Endodermal cell (in vitro differentiated cells): ENCODE measurements at places on chromosomes 11 and 22.

DNA sequence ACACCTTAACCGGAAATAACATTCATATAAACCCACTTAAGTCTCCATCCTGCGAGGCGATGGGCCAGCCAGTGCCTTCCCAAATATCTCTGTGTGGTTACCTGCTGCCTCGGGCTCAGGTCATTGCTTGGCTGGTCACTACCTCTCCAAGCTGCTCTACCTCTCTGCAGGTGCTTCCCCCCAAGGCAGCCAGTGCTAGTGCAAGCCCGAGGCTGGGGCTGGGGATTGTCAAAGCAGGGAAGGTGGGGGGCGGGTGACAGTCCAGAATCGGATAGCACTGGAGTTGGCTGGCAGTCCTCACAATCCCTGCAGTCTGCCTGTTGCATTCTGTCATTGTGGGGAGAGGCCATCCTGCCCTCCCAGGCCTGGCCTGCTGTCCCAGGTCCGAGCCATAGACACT lies 11.1 kb downstream of the MCHR1 start:
- DNase-seq = peak; percentile 80

DNA sequence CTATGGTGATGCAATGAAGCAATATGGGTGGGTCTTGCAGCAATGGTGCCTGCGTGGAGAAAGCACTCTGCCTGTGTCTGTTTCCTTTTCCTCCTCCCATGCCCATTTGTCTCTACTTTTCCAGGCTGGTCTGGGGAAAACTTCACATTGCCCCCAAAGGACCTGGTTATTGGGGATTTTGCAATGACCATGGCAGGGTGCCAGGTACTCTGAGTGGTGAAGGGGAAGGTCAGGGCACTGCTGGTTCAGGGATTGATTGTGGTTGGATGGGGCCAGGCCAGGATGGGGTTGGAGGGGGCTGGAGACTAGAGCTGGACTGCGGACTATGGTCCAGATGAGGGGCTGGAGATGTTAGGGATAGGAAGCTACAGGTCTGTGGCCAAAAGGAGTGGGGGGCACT lies 92.1 kb downstream of the INSC start:
- peak; percentile 22 for DNase-seq

DNA sequence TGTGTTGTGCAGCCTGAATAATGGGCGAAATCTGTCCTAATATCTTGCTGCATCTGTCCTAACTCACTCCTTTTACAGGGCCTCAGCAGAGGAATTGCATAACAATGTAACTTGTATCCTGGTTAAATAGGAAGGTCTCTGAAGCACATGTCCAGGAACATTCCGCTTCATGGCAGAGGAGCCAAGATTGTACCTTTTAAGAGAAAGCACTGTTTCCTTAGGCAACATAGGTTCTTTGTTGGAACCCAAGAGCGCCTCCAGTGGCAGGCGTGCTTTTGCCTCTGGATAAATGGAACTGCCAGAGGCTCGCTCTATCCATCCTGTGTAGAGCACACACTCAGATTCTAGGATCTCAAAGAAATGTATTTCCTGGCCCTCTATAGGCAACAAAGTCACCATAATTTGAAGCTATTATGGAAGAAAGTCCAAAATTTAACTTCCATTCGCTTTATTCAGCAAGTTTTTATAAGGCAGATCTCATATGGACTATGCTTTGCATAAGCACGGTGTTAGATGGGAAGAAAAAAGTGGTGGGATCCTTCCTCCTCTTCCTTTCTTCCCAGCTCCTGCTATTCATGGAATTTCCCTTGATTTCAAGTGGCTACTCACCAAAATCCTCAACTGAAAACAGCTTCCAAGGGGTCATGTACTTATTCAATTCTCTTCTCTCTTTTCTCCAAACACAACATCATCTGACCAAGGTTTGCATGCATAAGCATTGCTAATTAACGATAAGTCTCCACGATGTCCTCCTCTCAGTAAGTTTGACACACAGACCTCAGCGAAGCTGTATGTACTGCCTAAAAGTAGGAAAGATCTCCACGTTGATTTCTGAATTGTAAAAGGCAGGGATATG lies at the start of gene BLID:
Gene BLID (minus strand): TSS at position 692 of the 856 bp plus-strand sequence. CDS start 293 bp downstream, at position 399.
- peak; percentile 89 for DNase-seq

GRCh38 chr11:119573858-119574257 lies 150.9 kb upstream of the THY1 start:
- no peak for DNase-seq

DNA sequence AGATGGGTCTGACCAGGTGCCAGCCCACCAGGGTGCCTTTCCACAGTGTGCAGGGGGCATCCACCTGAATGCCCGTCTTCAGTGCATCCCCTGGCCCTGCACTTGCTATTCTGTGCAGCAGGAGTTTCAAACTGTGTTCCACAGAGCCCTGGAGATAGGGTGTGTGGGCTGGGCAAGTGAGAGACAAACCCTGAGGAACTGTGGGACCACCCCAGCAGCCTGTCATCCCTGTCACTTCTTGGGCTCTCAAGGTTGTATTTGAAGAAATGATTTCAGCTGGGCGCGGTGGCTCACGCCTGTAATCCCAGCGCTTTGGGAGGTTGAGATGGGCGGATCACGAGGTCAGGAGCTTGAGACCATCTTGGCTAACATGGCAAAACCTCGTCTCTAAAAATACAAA lies 6.4 kb upstream of the DGAT2 start:
- DNase-seq = no peak

DNA sequence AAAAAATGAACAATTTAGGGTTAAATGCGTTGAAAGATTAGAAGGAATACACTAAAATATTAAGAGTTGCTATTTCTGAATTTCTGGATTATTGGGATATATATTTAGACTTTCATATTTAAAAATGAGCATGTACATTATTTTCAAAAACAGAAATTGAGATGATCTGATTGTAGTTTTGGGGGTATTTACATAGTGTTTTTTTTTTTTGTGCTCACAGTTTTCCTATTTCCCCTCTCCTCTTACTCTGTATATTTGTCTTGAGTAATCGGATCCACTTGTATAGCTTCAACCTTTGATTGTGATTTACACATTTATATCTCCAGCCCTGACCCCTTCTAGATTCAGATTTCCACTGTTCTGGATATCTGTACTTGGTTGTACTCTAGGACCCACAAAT lies 5.3 kb downstream of the USP47 start:
- DNase-seq = no peak

GRCh38 chr11:113593698-113594308 lies 112.3 kb downstream of the TMPRSS5 start:
- DNase-seq = no peak

- peak; percentile 95 for DNase-seq
These were observed 7.1 kb downstream of the PNPLA5 start for GRCh38 chr22:43884600-43885318.

DNA sequence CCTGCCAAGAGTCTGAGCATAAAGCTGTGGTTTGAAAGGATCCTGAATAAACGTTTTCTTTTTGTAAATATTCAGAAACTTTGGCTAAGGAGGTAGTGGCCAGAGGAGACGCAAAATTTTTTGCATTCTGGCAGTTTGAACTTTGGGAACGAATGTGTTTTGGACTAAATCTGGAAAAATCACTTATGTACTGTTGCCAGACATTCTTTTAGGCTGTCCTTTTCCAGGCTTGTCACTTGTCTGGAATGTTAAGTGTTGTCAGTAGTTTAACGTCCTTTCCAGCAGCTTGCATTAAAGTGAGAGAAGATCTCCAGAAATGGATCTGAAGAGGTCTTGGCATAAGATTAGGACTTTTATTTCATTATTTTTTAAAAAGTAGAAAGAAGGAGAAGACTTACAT lies 18.5 kb downstream of the SPECC1L start:
- no peak for DNase-seq

DNA sequence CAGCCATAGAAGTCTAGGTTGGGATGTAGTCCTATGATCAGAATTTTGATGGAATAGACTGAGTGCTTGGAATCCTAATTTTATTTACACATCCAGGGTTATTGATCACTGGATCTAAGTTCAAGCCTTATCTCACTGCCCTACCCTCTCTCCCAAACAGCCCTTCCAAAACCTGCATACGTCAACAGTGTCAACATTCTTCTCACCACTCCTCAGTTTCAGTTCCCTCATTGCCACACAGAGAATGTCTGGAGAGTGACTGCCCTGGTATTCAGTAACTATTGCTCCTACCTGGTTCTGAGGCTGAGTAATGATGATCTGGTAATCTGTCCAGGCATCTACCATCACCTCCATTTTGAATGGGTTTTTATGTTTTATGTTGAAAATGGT lies 60.0 kb downstream of the GLYATL1 start:
- DNase-seq = no peak

- DNase-seq = no peak
These were observed 124.7 kb upstream of the APOA1 start for GRCh38 chr11:116962108-116962507.

DNA sequence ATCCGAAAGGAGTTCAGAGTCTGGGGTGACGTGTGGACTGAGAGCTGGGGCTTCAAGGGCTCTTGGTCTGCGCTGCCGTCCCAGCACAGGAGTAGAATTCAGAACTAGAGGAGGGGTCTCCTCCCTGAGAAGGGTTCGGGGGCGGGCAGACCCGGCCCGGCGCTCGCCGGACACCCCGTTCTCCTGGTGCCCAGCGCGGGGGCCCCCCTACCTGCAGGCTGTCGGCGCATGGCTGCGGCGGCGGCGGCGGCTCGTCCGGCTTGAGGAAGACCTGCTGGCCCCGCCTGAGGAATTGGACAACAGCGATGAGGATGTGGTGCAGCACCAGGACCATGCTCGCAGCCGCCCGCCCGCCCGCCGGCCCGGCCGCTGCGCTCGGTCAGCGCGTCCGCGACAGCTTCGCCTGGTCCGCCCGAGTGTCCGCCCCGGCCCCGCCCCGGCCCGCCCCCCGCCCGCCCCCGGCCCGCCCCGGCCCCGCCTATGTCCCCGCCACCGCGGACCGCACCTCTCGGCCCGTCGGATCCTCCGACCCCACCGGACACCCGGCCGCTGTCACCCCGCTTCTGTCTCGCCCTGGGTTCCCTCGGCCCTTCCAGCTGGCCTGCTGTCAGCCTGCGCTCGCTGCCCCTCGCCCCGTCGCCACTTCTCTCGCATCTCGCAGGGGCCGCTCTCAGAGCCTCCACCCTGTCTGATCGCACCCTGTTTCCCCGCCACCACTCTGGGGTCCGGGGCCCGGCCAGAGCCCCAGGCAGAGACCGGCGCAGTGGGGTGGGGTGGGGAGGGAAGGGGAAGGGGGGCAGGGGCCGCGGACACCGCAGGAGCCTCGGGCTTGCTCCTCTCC lies 32.0 kb downstream of the PDE2A start:
- peak; percentile 84 for DNase-seq

GRCh38 chr11:120079750-120080610 lies 57.9 kb downstream of the TRIM29 start:
- DNase-seq = peak; percentile 76

DNA sequence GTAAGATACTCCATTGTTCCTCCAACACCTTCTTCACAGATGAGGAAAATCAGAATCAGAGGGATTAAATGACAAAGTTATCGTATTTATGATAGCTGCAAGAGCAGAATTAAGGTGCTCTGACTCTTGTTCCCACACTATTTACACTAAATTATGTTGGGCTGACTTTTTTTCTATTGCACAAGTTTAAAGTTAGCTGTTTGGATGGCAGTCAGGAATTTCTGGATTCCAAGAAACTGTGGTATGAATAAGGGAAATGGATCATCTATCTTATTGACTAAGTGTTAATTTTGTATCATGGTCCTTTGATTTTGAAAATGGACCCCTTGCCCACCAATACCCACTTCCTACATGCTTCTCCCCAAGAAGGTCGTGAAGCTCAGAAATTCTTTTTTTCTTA lies 19.9 kb upstream of the APOA1 start:
- no peak for DNase-seq

DNA sequence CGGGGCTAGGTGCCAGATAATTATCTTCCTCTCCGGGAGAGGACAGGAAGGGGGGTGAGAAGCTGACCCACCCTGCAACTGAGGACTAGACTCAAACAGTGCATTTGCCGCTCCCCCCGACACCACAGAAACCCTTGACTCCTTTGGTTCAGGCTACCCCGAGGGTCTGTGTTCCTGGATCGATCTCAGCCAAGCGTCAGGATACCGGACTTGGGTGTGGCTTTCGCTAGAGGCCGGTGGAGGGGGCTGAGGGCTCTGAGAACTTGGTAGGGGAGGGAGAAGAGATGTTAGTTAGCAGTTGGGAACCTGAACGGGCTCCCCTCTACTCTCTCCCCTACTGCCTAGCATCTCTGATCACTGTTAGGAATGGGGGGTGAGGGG lies 840 bp downstream of the SEZ6L start:
- DNase-seq = peak; percentile 70

DNA sequence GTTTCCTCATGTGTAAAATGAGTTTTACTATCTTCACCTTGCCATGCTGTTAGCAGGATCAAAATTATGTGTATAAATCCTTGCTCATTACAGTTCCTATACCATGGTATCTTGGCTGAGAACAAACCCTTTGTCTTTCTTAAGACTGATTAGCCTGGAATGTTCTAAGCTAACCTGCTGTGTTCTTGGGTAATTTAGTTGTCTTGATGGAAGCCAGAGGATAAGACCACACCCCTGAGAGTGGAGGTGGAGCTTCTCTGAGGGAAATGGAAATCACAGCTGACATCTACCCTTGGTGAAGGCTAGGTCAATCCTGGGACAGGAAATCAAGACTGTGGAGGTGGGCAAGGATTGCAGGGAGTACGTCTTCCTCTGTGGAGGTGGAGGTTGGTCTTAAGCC lies 206.1 kb upstream of the ARHGAP20 start:
- no peak for DNase-seq

- DNase-seq = no peak
These were observed 30.9 kb downstream of the CHKA start for GRCh38 chr11:68090287-68090686.

DNA sequence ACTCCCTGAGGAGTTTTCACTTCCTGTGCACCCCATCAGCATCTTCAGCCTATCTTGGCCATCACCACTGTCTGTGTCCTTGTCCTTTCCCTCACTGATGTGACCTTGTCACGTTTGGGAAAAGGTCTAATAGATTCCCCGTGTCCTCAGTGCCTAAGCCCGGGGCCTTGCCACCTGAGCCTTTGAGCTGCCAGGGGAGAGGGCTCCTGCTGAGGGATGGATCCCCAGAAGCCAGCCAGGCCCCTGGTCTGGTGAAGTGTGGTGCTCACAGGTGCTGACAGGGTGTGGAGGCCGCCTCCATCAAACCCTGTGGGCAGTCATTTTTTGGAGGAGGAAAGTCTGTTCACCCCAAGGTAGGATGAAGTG lies 47.2 kb downstream of the GAB4 start:
- no peak for DNase-seq

- no peak for DNase-seq
These were observed 17.4 kb downstream of the SMCO4 start for GRCh38 chr11:93525601-93526345.

GRCh38 chr22:43277987-43278601 lies 65.1 kb downstream of the SCUBE1 start:
- peak; percentile 60 for DNase-seq

GRCh38 chr11:111627591-111627990 lies 25.3 kb downstream of the SIK2 start:
- DNase-seq = no peak

DNA sequence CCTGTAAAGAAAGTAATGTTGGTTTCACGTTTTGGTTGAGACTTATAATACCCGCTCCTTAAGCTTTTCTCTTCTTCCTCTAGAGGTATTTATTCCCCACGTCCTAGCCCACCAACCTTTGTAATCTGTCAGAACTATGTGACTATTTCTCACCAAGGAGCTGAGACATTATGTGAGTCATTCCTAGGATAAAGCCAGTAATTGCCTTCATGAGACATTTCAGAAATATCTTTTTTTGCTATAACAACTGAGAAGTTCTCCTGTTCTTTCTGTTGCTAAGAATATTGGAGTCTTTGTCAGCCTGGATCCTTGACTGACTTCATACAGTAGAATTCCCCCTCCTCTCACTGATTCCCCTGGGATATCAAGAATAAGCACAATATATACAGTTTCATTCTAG lies 1497.0 kb upstream of the TENM4 start:
- DNase-seq = no peak

GRCh38 chr11:88173956-88174355 lies 1.3 kb downstream of the RAB38 start:
- DNase-seq = no peak

GRCh38 chr11:93577286-93577685 lies 34.1 kb upstream of the SMCO4 start:
- DNase-seq = no peak
